Thyroid gland (tissue), 4 donors: ENCODE measurements at places on chromosomes 2 and 18. TPM values are rescaled to one million over a fixed set of nuclear protein-coding genes. Genes with fewer than 3 reads are reported as not detected.

- DNase-seq, result no peak
Measured at GRCh38 chr2:237698358-237698694, 70.9 kb downstream of the LRRFIP1 start.

The IHH gene
- total RNA-seq, result 0.34 TPM

- DNase-seq, result no peak
Measured at GRCh38 chr18:51253476-51253875, 56.0 kb upstream of the MEX3C start.

The STK11IP gene
- total RNA-seq, result 17.0 TPM

The HAAO gene
- 4.2 TPM for total RNA-seq

GRCh38 chr2:10407841-10408648 lies 40.1 kb downstream of the ODC1 start:
- peak; percentile 92 for DNase-seq

The CTAGE1 gene
- total RNA-seq, result not detected

The ANKRD29 gene
- total RNA-seq, result 4.6 TPM

GRCh38 chr18:60905699-60906098 lies 427.5 kb upstream of the CDH20 start:
- no peak for DNase-seq

DNA sequence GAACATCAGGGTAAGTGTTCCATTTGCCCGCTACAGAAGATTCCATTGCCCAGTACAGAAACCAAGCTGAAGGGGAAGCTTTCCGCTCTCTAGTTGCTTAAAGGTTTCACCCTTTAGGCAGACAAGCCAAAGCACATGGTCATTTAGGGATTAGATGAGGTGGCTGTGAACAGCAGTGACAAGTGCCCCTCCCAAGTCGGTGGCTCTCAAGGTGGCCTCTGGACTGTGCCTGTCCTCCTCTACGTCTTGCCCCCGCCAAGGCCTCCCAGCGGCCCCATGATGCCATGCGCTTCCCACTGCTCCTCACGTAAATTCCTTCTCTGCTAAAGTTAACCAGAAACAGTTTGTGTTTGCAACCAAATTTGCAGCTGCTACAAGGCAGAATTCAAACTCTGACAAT lies 24.2 kb upstream of the PTPN4 start:
- DNase-seq, result no peak

DNA sequence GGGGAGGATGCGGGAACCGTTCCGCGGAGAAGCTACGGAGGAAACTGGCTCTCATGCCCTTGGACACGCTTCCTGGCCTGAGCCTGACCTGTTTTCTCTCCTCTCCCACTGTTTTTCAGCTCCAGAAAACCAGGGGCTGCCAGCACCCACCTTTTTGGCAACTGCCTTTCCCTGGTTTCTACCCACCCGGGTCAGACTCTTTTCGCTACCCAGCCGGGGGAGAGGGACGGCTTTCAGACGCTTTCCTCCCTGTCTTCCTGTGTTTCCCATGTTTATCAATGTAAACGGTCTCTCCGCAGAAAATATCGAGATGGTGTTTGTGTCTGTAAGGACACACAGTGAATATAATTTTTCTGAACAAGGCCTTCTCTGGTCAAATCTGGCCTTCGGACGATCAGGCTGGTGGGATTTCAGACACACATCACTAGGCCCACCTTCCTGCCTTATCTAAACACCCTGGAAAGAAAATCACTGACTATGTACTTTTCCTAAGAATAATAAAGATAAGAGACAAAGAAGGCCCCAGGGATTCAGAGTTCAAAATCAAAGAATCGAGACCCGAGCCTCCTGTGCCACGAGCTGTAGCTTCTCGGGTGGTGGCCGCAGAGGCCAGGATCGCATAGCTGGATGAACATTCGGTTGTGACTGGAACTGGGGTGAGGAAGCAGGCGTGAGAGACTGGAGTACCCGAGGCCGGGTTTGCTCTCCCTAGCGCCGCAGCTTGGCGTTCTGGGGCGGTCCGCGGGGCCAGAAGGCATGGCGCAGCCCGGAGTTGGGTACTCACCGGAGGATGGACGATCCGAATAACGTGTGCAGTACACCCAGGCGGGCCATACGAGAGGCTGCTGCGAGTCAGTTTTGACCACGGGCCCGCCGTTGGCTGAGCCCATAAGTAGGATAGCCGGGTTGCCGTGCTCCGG lies 1.7 kb downstream of the EN1 start:
- no peak for DNase-seq

DNA sequence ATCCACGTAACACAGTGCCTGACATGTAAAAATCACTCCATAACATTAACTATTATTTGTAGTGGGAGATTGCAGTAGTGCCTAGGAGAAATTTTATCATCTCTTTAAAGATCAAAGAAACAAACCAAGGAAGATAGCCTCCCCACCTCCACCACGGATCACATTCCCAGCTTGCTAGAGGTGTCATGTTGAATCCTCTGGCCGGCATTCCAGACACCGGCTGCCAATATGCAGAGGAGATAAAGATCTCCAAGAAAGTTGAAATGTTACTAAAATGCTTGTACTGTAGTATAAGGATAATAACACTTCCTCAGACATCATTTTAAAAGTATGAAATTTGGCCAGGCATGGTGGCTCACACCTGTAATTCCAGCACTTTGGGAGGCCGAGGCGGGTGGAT lies 6.1 kb upstream of the ATG16L1 start:
- DNase-seq, result no peak

The LNPK gene
- total RNA-seq, result 18.9 TPM

The CXCR2 gene
- not detected for total RNA-seq

The LYG2 gene
- not detected for total RNA-seq

The COLEC11 gene
- total RNA-seq, result 2.8 TPM

The CDH19 gene
- 2.3 TPM for total RNA-seq

The CDH20 gene
- total RNA-seq, result 1.2 TPM

The TMEM163 gene
- total RNA-seq, result 0.67 TPM

- DNase-seq, result no peak
Measured at GRCh38 chr2:178730049-178730448, 77.2 kb downstream of the TTN start.

The PROKR1 gene
- not detected for total RNA-seq

The MYOM1 gene
- 3.0 TPM for total RNA-seq

The VWC2L gene
- total RNA-seq, result not detected

- peak; percentile 64 for DNase-seq
Measured at GRCh38 chr2:8534729-8535468, 147.0 kb upstream of the ID2 start.

GRCh38 chr2:153601812-153602211 lies 123.2 kb upstream of the RPRM start:
- DNase-seq, result no peak

GRCh38 chr2:214401580-214401979 lies 9.3 kb upstream of the VWC2L start:
- no peak for DNase-seq

The HOXD10 gene
- total RNA-seq, result 0.33 TPM

- DNase-seq, result no peak
Measured at GRCh38 chr2:172083628-172084394, 1.5 kb upstream of the DLX1 start.

DNA sequence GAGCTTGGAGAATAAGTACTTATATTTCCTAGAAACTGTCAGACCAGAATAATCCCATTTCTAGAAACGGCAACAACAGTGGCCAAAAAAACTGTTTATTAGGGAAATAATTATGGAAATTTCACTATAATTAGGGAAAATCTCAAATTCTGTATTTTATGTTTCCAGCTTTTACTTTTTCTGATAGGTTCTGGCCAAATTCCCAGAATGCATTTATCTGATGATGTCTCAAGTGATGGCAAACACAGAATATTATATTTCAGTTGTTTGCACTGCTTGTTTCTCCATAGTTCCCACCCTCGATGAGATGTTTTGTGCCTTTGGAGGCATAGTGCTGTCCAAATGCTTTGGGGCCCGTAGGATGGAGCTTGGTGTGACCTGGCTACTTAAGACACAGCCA lies 66.9 kb downstream of the AFF3 start:
- no peak for DNase-seq

DNA sequence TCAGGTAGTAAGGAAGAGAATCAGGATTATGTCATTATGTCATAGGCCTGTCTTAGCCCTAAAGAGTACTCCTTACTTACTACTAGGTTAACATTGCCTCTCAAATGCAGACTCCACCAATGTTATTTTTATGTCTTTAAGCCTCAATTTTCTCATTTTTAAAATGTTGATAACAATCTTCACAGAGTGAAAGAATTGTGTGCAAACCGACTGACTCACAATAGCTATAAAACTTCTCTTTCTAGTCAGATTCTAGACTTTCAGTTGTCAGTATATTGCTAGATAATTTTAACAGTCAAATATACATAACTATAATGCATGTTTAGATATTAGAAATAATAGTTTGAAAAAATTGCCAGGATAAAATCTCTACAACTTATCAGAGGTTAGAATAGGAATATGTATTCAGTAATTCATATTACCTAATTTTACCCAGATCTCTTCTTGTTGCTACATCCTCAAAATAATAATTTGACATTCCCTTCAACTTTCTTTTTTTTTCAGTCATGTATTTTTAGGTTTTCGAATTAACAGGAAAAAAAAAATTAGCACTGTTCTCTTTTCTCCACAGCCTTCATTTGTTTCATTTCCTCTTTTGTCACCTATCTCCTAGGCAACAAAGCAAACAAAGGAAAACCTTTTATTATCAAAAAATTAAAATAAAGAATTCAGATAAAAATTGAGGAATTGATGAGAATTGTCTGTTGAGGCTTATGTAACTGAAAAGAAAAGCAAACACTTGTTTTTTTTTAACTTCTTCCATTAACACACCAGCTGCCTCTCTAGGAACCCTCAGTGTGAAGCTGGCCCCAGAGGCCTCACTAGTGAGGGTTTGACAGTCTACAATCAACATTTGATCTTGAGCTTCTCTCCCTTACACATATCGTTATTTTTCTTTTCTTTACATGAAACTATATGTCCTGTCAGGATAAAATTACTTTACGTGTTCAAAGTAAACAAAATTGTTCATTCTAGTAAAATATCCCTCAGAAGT lies 279.0 kb downstream of the CALCRL start:
- no peak for DNase-seq

The HOXD3 gene
- total RNA-seq, result 0.75 TPM

DNA sequence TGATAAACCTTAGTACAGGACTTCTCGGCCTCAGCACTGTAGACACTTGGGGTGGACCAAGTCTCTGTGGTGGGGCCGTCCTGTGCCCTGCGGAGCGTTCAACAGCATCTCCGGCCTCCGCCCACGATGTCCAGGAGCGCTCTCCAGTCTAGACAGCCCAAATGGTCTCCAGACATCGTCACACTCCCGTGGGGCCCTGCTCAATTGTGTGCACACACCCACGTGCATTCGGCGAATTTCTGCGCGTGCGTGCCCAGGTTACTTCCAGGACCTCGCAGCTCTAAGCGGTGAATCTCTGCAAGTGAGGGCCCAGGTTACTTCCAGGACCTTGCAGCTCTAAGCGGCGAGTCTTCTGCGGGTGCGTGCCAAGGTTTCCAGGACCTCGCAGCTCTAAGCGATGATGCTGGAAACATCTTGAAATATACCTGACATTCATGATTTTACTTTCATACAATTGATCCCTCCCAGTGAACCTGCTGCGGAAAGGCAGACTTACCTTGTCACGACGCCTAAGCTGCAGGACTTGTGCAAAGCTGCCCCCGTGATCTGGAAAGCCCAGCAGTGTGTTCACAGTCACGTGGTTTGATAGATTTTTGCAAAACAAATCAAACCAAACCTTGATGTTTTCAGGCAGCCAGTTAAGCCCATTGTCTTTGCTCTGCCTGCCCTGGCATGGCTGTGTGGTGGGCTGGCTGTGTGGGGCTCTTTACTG lies 16.1 kb upstream of the OTOS start:
- no peak for DNase-seq

DNA sequence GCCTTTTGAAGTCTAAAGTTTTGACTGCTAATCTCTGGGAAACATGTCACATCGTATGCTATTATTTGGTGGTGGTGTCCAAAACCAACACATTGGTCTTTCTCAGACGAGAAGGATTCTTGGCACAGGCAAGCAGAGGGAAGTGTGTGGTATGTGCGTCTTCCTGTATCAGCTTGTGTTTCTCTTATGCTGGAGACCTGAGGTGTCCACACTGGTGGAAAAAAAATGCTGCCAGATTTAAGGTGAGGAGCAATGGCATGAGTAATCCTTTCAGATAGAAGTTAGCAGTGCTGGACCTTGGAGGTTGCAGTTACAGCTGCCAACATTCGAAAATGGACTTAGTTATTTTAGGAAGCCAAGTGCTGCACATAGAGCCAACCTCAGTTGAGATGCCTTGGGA lies 11.7 kb upstream of the FHL2 start:
- no peak for DNase-seq

DNA sequence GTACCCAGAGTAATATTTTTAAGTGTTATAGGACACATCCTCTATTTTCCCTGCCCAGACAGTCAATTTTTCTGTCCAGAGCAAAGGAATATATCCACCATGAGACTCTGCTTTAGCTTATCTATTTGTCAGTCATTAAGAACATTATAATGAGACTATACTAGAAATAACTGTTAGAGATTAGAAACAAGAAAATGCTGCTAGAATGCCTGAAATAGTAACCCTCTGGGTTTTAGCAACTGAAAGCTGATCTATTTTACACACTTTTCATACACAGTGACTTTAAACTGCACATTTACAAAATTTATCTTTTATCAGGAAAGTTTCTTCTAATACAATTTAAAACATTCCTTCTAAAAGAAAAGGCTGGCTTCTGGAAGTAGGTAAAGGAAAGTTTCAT lies 39.6 kb downstream of the MBD2 start:
- DNase-seq, result no peak

DNA sequence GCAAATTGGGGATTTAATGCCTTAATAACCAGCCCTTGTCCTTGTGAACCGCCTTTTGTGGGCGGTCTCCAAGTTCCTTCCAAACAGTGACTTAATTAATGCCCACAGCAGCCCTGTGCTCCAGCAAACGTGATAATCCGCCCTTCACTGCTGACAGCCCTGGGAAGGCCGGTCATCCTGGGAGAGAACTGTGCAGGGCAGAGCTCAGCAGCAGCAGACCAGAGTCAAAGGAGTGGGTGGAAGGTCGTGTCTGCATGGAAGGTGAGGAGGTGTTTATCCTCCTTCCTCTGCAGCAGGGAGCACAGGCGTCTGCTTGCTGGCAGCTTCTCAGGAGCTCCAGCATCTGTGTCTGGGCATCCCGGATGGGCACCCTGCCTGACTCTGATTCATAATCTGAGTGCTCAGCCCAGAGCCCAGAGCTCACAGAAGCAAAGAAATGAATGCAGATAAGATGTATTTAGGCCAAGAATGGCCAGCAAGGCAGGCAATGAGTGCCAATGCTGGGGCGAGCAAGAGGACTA lies 270.0 kb upstream of the PXDN start:
- no peak for DNase-seq

The C18orf54 gene
- 0.96 TPM for total RNA-seq

GRCh38 chr18:68764016-68764415 lies 33.9 kb upstream of the CCDC102B start:
- DNase-seq, result no peak

- peak; percentile 61 for DNase-seq
Measured at GRCh38 chr2:152222975-152223637, 47.5 kb upstream of the STAM2 start.

- DNase-seq, result no peak
Measured at GRCh38 chr2:1675633-1676032, 68.7 kb downstream of the PXDN start.

DNA sequence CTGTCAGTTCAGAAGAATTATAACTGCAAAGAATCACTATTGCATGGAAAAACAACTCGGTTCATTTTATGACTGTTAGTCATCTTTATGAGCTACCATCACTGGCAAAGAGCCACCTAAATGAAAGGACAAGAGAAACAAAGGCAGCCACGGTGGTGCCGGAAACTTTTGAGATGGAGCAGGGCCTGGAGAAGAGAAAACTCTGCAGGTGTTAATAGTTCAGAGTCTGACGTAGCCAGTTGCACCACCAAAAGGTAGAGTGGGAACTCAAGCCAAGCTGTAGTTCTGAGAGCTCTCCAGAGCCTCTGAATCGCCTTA lies 110.9 kb downstream of the FTCDNL1 start:
- DNase-seq, result no peak
